Foreskin keratinocyte (primary cell): ENCODE measurements at places on chromosomes 5 and 9. TPM values are rescaled to one million over a fixed set of nuclear protein-coding genes. Genes with fewer than 3 reads are reported as not detected.

Gene PCDHA3
- not detected in 2 replicates for total RNA-seq

Gene ABO
- not detected in 2 replicates for total RNA-seq

Gene FST
- total RNA-seq: 307 and 529 TPM in 2 replicates

Gene ZER1
- 13.2 and 15.6 TPM in 2 replicates for total RNA-seq

Gene PRR16
- total RNA-seq: 0.07 TPM in 1 of 2 replicates, not detected in the other

Gene EPB41L4A
- 2.5 and 9.3 TPM in 2 replicates for total RNA-seq

Gene HAVCR1
- not detected in 2 replicates for total RNA-seq

Gene PFN3
- not detected in 2 replicates for total RNA-seq

Gene DOK3
- total RNA-seq: 2.1 and 2.2 TPM in 2 replicates

Gene ALDH1A1
- total RNA-seq: 1.4 TPM in 1 of 2 replicates, not detected in the other

Gene FBXL7
- total RNA-seq: 3.7 and 4.8 TPM in 2 replicates

Gene ZNF454
- 0.82 and 1.4 TPM in 2 replicates for total RNA-seq

Gene CLPTM1L
- 131 and 137 TPM in 2 replicates for total RNA-seq

Gene NXNL2
- total RNA-seq: not detected in 2 replicates

Gene LHX6
- total RNA-seq: 0.11 and 0.44 TPM in 2 replicates

Gene ADAMTS2
- total RNA-seq: not detected in 2 replicates

Gene PRRX2
- not detected in 2 replicates for total RNA-seq

Gene PHYHD1
- total RNA-seq: 8.2 and 12.9 TPM in 2 replicates

Gene TTC23L
- total RNA-seq: 0.14 TPM in 1 of 2 replicates, not detected in the other

Gene CATSPER3
- 0.10 and 0.18 TPM in 2 replicates for total RNA-seq

Gene TSSK1B
- total RNA-seq: 0.10 and 0.14 TPM in 2 replicates

Gene PROP1
- not detected in 2 replicates for total RNA-seq

Gene LMX1B
- total RNA-seq: 1.1 and 1.2 TPM in 2 replicates

Gene STPG3
- not detected in 2 replicates for total RNA-seq

Gene NEUROG1
- not detected in 2 replicates for total RNA-seq

Gene GADD45G
- total RNA-seq: not detected in 2 replicates

Gene SNCAIP
- total RNA-seq: 0.14 TPM in 1 of 2 replicates, not detected in the other

Gene MIER3
- total RNA-seq: 11.4 and 11.8 TPM in 2 replicates

Gene IL3
- total RNA-seq: not detected in 2 replicates

Gene OR1J1
- not detected in 2 replicates for total RNA-seq

Gene RBM22
- total RNA-seq: 43.2 and 47.2 TPM in 2 replicates

Gene KIF20A
- 52.7 and 60.7 TPM in 2 replicates for total RNA-seq

Gene SHOC1
- 0.03 and 0.04 TPM in 2 replicates for total RNA-seq

Gene CCL28
- 1.9 and 2.5 TPM in 2 replicates for total RNA-seq

Gene FOXD4L6
- not detected in 2 replicates for total RNA-seq

Gene ORM2
- not detected in 2 replicates for total RNA-seq

Gene CKS2
- 268 and 292 TPM in 2 replicates for total RNA-seq

Gene FAM153A
- not detected in 2 replicates for total RNA-seq

Gene CDKN2AIPNL
- total RNA-seq: 28.4 and 37.8 TPM in 2 replicates

Gene NKD2
- 0.11 TPM in 1 of 2 replicates, not detected in the other for total RNA-seq

Gene PROB1
- total RNA-seq: 1.4 and 1.6 TPM in 2 replicates

Gene ZFP2
- 0.24 and 0.28 TPM in 2 replicates for total RNA-seq

Gene HAVCR2
- total RNA-seq: not detected in 2 replicates

Gene CDKN2B
- total RNA-seq: 4.7 and 9.0 TPM in 2 replicates
